ENCODE measurements at places on chromosomes 4 and X. TPM values are rescaled to one million over a fixed set of nuclear protein-coding genes. Genes with fewer than 3 reads are reported as not detected.

DNA sequence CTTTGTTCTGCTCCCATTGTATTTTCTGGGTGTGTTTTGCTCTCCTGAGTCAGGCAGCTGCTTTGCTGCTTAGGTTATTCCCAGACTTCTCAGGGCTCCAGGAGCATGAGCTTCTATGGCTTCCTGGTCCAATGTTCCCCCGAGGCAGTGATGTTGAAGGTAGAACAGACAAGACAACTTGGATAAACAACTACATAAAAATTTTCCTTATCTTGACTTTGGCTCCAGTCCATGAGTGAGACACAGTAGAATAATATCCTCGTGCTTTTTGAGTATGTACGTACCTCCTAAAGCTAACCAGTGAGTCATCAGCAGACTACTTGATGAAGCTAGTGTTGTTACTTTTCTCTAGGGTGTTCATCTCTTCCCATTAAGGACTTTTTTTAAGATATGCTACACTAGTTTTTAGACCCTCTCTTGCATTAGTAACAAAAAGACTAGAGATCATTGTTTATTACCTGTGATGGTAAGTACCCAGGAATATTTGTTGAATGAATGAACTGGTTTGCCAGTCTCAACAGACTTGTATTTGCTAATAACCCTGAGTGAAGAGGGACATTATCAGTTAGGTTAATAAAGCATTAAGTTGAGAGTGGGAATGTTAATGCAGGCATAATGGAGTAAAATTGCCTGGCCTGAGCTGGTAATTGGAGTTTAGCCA is 131.9 kb downstream of the FHIP1A start:
- no peak overlapping the region for H3K4me3 ChIP-seq
- H3K36me3 ChIP-seq, result no peaks in the 10 kb centered on the region
- no peaks in the 10 kb centered on the region for H3K4me1 ChIP-seq
- DNase-seq, result no peak
- H3K27me3 ChIP-seq, result no peaks in the 10 kb centered on the region
- no peak overlapping the region for H3K27ac ChIP-seq

GRCh38 chr4:124937993-124938392 is 225.5 kb upstream of the ANKRD50 start:
- H3K36me3 ChIP-seq, result no peaks in the 10 kb centered on the region
- H3K27ac ChIP-seq, result no peak overlapping the region
- H3K4me3 ChIP-seq, result no peak overlapping the region
- H3K27me3 ChIP-seq, result no peaks in the 10 kb centered on the region

DNA sequence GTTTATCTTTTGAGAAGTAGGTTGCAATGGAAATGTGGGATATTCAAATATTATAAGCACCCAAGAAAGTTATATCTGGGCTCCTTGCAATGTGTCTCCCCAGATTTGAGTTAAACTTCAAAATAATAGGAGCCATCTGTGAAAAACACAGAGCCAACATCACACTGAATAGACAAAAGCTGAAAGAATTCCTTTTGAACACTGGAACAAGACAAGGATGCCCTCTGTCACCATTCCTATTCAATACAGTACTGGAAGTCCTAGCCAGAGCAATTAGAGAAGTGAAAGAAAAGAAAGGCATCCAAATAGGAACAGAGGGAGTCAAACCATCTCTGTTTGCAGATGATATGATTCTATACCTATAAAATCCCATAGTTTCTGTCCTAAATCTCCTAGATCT is 114.3 kb upstream of the IL1RAPL1 start:
- no peaks in the 10 kb centered on the region for H3K36me3 ChIP-seq
- H3K27me3 ChIP-seq, result no peaks in the 10 kb centered on the region
- H3K27ac ChIP-seq, result no peak overlapping the region
- DNase-seq, result no peak
- no peaks in the 10 kb centered on the region for H3K4me1 ChIP-seq

- no peaks in the 10 kb centered on the region for H3K4me1 ChIP-seq
- no peak overlapping the region for H3K27ac ChIP-seq
- H3K4me3 ChIP-seq, result no peak overlapping the region
- H3K27me3 ChIP-seq, result no peaks in the 10 kb centered on the region
- no peaks in the 10 kb centered on the region for H3K36me3 ChIP-seq
- DNase-seq, result no peak
Observed at GRCh38 chrX:72107320-72107719, 24.4 kb downstream of the RTL5 start.

GRCh38 chr4:14184265-14184664 is 556.7 kb upstream of the BOD1L1 start:
- DNase-seq, result no peak
- no peak overlapping the region for H3K27ac ChIP-seq
- no peak overlapping the region for H3K4me3 ChIP-seq
- no peaks in the 10 kb centered on the region for H3K36me3 ChIP-seq
- H3K27me3 ChIP-seq, result no peaks in the 10 kb centered on the region

DNA sequence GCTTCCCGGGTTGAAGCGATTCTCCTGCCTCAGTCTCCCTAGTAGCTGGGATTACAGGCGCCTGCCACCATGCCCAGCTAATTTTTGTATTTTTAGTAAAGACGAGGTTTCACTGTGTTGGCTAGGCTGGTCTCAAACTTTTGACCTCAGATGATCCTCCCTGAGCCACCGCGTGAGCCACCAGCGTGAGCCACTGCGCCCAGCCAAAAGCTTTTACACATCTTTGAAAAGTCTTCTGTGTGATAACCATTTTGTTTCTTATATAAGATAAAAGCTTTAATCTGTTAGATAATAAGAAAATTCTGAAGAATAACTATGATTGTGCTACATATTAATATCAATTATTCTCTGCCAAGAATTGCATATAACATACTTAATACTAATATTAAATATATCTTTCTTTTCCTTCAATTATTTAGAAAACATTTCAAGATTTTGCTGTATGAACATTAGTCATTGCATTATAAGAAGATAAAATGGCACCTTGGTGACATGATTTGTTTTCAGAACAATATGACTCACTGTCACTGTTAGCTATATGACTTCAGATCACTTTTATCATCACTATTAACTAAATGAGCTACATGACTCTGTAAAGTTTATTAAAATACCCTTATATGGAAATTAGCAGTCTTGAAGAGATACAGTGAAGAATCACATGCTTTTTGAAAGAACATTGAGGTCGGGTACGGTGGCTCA is 33.4 kb downstream of the RUFY3 start:
- no peak for DNase-seq
- H3K36me3 ChIP-seq, result no peaks in the 10 kb centered on the region
- H3K27ac ChIP-seq, result no peak overlapping the region
- H3K4me3 ChIP-seq, result no peak overlapping the region

GRCh38 chrX:20498851-20499635 is 232.3 kb upstream of the RPS6KA3 start:
- no peaks in the 10 kb centered on the region for H3K27me3 ChIP-seq
- no peaks in the 10 kb centered on the region for H3K4me1 ChIP-seq
- DNase-seq, result no peak
- no peak overlapping the region for H3K4me3 ChIP-seq

DNA sequence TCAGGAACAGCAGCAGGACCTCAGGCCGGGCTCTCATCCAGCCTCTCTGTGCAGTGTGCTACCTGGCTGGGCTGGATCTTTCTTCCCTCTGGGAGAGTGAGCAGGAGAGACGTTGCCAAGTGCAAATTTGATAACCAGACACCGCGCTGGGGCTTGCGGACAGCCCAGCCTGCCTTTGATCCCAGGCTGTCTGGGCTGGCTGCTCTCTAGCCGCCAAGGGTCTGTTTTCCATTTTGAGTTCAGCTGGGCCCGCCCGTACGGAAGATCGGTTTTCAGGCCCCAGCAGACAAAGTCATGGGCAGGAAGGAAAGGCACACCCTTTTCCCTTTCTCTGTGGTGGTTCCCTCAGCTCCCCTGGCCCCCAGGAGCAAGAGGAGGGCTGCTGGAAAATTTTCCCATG is 90.2 kb downstream of the CPZ start:
- peak; percentile 54 for DNase-seq
- no peak overlapping the region for H3K27ac ChIP-seq
- no peaks in the 10 kb centered on the region for H3K36me3 ChIP-seq
- no peak overlapping the region for H3K4me3 ChIP-seq

DNA sequence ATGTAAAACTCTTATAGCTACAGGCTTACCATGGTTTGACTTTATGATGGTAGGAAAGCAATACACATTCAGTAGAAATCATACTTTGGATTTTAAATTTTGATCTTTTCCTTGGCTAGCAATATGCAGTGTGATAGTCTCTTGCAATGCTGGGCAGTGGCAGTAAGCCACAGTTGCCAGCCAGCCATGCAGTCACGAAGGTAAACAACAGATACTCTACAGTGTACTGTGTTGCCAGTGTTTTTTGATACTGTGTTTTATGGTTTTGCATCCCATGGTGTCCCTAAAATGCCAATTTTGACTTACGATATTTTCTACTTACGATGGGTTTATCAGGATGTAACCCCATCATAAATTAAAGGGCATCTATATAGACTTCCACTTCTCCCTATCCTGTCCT is 24.8 kb upstream of the KLF3 start:
- no peaks in the 10 kb centered on the region for H3K4me1 ChIP-seq
- DNase-seq, result no peak
- H3K27me3 ChIP-seq, result no peaks in the 10 kb centered on the region
- no peak overlapping the region for H3K27ac ChIP-seq

- peak overlapping the region; percentile 13 for H3K27ac ChIP-seq
- peaks cover 15% of the 10 kb centered on the region for H3K4me1 ChIP-seq
- H3K4me3 ChIP-seq, result no peak overlapping the region
- H3K27me3 ChIP-seq, result no peaks in the 10 kb centered on the region
- DNase-seq, result no peak
Observed at GRCh38 chr4:87356832-87357526, 34.0 kb downstream of the HSD17B11 start.

- no peaks in the 10 kb centered on the region for H3K36me3 ChIP-seq
- H3K4me3 ChIP-seq, result no peak overlapping the region
- DNase-seq, result no peak
Observed at GRCh38 chr4:128241425-128241913, 46.1 kb downstream of the PGRMC2 start.

- H3K27me3 ChIP-seq, result no peaks in the 10 kb centered on the region
- H3K27ac ChIP-seq, result no peak overlapping the region
- no peak overlapping the region for H3K4me3 ChIP-seq
- no peak for DNase-seq
- H3K36me3 ChIP-seq, result peaks cover 21% of the 10 kb centered on the region
Observed at GRCh38 chr4:139115226-139115625, 61.8 kb downstream of the ELF2 start.

DNA sequence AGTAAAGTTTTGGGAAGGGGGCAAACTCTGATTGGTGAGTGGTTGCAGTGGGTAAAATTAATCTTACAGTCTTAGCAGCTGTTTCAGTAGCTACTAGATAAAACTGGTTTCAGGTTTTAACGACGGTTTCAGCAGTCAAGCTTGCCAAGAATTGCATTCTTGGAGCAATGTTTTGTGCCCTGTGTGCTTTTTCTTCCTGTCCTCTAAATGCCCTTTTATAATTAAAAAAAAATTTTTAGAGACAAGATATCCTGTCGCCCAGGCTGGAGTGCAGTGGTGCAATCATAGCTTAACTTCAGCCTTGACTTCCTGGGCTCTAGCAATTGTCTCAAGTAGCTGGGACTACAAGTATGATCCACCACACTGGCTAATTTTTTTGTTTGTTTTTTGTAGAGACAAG is 6.3 kb upstream of the PPEF2 start:
- H3K4me3 ChIP-seq, result no peak overlapping the region
- no peaks in the 10 kb centered on the region for H3K4me1 ChIP-seq
- DNase-seq, result no peak
- H3K36me3 ChIP-seq, result no peaks in the 10 kb centered on the region
- H3K27ac ChIP-seq, result no peak overlapping the region
- no peaks in the 10 kb centered on the region for H3K27me3 ChIP-seq

- no peaks in the 10 kb centered on the region for H3K36me3 ChIP-seq
- no peak overlapping the region for H3K27ac ChIP-seq
- H3K27me3 ChIP-seq, result no peaks in the 10 kb centered on the region
- no peaks in the 10 kb centered on the region for H3K4me1 ChIP-seq
- no peak for DNase-seq
Observed at GRCh38 chrX:22739276-22739675, 260.5 kb upstream of the DDX53 start.

DNA sequence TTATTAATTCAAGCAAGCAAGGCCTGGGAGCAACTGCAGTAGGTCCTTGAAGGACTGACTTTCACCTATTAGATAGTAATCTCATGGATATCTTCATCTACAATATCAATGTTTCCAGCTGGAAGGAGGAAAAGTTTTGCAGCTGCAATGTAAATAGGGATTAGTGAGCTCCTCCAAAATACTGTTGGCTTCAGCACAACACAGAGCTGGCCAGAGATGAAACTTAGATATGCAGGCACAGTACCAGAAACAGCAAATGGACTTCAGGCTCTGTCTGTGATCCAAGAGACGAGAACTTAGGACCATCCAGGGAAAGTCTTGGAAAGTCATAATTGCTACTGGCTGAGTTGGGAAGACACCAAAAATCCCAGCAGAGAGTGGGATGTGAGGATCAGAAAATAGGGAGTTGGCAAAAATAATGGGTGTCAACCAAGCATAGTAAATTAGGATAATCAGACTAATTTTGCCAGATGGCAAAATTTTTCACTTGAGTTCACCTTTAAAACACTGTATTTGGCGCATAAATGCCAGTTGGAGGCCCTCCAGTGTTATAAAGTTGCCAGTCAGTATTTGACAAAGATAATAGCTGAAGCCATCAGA is 57.5 kb downstream of the PARM1 start:
- no peaks in the 10 kb centered on the region for H3K27me3 ChIP-seq
- H3K4me1 ChIP-seq, result no peaks in the 10 kb centered on the region
- no peaks in the 10 kb centered on the region for H3K36me3 ChIP-seq

DNA sequence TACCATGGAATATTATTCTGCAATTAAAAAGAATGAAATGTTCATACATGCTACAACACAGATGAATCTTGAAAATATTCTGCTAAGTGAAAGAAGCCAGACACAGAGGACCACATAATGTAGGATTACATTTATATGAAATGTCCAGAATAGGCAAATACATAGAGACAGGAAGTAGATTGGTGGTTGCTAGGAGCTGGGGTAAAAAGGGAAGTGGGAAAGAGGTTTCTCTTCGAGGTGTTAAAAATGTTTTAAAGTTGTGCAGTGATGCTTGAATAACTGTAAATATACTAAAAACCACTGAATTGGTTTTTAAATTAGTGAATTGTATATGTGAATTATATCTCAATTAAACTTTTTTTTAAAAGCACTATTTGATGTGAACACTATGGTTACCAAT is 3.6 kb upstream of the NXT2 start:
- no peak overlapping the region for H3K4me3 ChIP-seq

GRCh38 chrX:30819080-30819479 is 70.0 kb downstream of the TAB3 start:
- H3K4me3 ChIP-seq, result no peak overlapping the region
- H3K36me3 ChIP-seq, result no peaks in the 10 kb centered on the region
- DNase-seq, result no peak
- no peak overlapping the region for H3K27ac ChIP-seq

GRCh38 chrX:110678591-110678990 is 117.0 kb downstream of the CHRDL1 start:
- H3K4me1 ChIP-seq, result no peaks in the 10 kb centered on the region
- no peak overlapping the region for H3K4me3 ChIP-seq
- no peak overlapping the region for H3K27ac ChIP-seq
- no peak for DNase-seq
- H3K27me3 ChIP-seq, result no peaks in the 10 kb centered on the region

The TMEM255A gene
- total RNA-seq, result 1.5 TPM

The LIAS gene
- 11.7 TPM for total RNA-seq

The PLCXD1 gene
- total RNA-seq, result 34.4 TPM

The MBNL3 gene
- total RNA-seq, result 22.9 TPM

The RHOXF1 gene
- total RNA-seq, result 0.72 TPM

The XG gene
- total RNA-seq, result 0.64 TPM

The OTC gene
- total RNA-seq, result 1.7 TPM

The SSX7 gene
- not detected for total RNA-seq

The PAGE4 gene
- not detected for total RNA-seq

The ITIH6 gene
- not detected for total RNA-seq

The CXorf66 gene
- total RNA-seq, result not detected

The ESX1 gene
- not detected for total RNA-seq
